ENCODE measurements at places on chromosomes 3 and 15.

- no peak for DNase-seq
Observed at GRCh38 chr3:163924600-163924999, 1153.7 kb downstream of the SI start.

GRCh38 chr3:110246796-110247376 is 824.7 kb upstream of the NECTIN3 start:
- peak; percentile 6 for DNase-seq

GRCh38 chr3:171680726-171681411 is 129.4 kb downstream of the PLD1 start:
- no peak for DNase-seq

- DNase-seq, result peak; percentile 98
Observed at GRCh38 chr3:24145981-24146822, 201.1 kb downstream of the NR1D2 start.

GRCh38 chr3:123733805-123734526 is 149.1 kb upstream of the HACD2 start:
- DNase-seq, result peak; percentile 97

- peak; percentile 66 for DNase-seq
Observed at GRCh38 chr3:185335799-185336198, 27.1 kb upstream of the MAP3K13 start.

GRCh38 chr3:139534455-139534812 is 5.1 kb downstream of the RBP1 start:
- DNase-seq, result peak; percentile 41

DNA sequence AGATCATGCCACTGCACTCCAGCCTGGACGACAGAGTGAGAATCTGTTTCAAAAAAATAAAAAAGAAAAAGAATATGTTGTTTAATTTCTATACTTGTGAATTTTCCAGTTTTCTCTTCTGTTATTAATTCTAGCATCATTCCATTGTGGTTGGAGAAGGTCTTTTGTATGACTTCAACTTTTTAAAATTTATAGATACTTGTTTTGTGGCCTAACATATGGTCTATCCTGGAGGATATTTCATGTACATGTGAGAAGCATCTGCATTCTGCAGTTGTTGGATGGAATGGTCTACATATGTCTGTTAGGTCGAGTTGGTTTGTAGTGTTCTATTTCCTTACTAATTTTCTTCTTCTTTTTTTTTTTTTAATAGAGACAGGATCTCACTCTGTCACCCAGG is 35.6 kb downstream of the MAP1A start:
- DNase-seq, result no peak

DNA sequence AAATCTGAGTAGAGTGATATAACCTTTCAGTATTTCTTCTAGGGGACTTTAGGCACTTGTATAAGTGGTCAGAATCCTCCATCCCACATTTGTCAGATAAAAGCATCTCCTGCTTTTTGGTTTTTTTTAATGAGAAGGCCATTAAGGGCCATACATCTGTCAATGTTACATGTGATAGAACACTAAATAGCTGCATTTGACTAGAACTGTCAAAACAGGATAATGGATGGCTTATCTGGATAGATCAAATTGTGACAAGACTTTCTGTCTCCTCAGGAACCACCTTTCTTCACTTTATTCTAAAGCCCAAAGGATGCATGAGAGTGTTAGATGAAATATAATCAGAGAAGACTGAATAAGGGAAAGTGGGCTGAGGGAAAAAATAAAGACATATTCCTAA is 533.4 kb upstream of the TGFBR2 start:
- DNase-seq, result no peak

DNA sequence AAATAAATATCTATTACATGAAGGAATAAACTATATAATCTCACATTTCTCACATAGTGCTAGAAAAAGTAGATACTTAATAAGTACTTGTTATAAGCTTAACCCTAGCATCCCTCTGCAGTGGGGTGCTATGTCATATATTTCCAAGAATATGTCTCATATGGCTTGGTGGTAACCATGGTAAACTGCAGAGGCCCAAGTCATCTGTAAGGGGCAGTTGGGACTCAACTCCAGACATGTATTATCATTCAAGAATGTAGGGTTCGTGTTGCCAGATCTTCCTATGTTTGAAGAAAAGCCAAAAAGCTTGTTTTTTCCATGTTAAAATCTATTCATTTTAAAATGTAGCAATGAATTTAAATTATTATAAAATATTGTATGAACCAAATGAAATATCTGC is 46.2 kb downstream of the ZNF385D start:
- DNase-seq, result no peak

GRCh38 chr15:43915631-43916325 is 89.0 kb downstream of the WDR76 start:
- no peak for DNase-seq

DNA sequence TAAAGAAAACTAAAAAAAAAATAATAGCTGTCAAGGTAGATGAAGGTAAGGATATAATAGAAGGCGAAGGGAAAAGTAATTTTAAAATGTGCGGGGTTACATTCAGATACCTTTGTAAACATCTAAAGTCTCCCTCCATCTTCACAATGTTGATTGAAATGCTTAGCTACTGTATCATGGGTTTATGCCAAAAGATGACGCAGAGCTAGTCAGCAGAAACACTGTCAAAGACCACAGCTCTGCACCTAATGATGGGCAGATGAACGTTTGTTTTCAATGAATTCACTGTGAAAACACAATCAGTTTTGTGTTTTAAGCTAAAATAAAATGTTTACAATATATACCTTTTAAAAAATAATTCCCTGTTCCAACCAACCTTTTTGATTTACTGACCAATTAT is 61.2 kb downstream of the RFTN1 start:
- DNase-seq, result peak; percentile 73

- DNase-seq, result no peak
Observed at GRCh38 chr3:88926221-88926620, 181.2 kb upstream of the EPHA3 start.

- peak; percentile 85 for DNase-seq
Observed at GRCh38 chr3:71601811-71602210, 18.3 kb upstream of the FOXP1 start.

DNA sequence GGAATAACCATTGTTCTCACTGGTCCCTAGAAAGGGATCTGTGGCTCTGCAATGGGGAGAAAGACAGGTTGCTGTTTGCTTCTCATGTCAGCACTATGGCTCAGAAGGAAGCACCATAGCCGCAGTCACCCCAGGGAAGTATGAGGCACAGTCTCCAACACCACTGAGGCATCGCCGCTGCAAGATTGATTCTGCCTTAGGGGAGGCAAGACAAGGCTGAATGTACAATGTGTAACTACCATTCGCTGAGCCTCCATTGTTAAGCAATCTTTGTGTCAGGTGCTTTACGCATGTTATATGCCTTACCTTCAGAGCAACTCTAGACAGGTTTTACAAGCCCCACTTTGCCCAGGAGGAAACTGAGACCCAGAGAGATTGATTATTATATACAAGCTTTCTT is 100.7 kb upstream of the KCNMB2 start:
- no peak for DNase-seq

- no peak for DNase-seq
Observed at GRCh38 chr3:42764115-42764514, 8.9 kb downstream of the CCDC13 start.
